Epithelial cell of proximal tubule (primary cell): ENCODE measurements at places on chromosomes 1 and 21. TPM values are rescaled to one million over a fixed set of nuclear protein-coding genes. Genes with fewer than 3 reads are reported as not detected.

- no peak for DNase-seq
These were observed 26.2 kb downstream of the TCP10L start for GRCh38 chr21:32559006-32559610.

GRCh38 chr1:29639156-29639736 lies 402.9 kb downstream of the PTPRU start:
- peak; percentile 40 for DNase-seq

PDC gene
- total RNA-seq: not detected in 2 replicates

C1orf226 gene
- 2.5 and 5.9 TPM in 2 replicates for total RNA-seq

- DNase-seq: no peak
These were observed 462.1 kb downstream of the LMO4 start for GRCh38 chr1:87790756-87791155.

DNA sequence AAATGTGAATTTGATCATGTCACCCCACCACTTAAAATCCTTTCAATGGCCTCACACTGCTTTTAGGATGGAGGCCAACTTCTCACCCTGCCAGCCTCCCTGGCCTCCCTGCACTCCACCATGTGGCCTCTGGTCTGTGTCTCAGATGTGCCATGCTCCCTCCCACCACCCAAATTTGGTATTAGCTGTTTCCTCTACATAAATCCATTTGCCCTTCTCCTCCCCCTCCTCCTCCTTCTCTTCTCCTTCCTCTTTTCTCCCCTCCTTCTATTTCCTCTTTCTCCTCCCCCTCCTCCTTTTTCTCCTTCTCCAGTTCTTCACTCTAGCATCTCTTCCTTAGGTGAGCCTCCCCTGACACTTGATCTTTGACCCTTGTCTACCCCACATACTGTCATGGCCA lies 16.7 kb upstream of the GUCA2B start:
- no peak for DNase-seq

- peak; percentile 67 for DNase-seq
These were observed 86.8 kb upstream of the VAV3 start for GRCh38 chr1:108051631-108052377.

GRCh38 chr1:189803364-189803763 lies 674.3 kb downstream of the BRINP3 start:
- no peak for DNase-seq

ENAH gene
- total RNA-seq: 37.7 and 39.0 TPM in 2 replicates

OTUD3 gene
- 2.6 and 3.5 TPM in 2 replicates for total RNA-seq

GRCh38 chr1:87812871-87813577 lies 484.3 kb downstream of the LMO4 start:
- no peak for DNase-seq
